ENCODE measurements at places on chromosomes 1 and 21.

- no peak for DNase-seq
Observed at GRCh38 chr1:91217911-91218310, 186.7 kb downstream of the HFM1 start.

GRCh38 chr1:214563881-214564280, 12.5 kb upstream of the PTPN14 start:
- DNase-seq, result no peak

DNA sequence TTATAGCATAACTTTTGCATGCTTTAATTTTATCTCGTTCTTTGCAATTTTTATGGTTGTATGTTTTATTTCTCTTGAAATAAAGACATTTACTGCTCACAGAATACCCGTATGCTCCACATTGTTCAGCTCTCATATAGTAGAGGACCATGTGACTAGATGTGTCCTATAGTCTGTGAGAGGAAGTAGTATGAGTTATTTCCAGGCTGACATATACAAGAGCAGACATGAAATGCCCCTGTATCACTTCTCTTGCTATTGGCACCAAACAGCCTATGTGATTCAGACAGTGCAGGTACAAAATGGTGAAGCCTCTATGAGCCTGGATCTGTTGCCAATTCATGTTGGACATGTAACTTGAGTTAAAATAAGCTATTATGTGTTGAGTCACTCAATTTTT, 5.8 kb upstream of the FCRL5 start:
- DNase-seq, result no peak

GRCh38 chr21:17697473-17697872, 84.8 kb upstream of the BTG3 start:
- DNase-seq, result no peak

DNA sequence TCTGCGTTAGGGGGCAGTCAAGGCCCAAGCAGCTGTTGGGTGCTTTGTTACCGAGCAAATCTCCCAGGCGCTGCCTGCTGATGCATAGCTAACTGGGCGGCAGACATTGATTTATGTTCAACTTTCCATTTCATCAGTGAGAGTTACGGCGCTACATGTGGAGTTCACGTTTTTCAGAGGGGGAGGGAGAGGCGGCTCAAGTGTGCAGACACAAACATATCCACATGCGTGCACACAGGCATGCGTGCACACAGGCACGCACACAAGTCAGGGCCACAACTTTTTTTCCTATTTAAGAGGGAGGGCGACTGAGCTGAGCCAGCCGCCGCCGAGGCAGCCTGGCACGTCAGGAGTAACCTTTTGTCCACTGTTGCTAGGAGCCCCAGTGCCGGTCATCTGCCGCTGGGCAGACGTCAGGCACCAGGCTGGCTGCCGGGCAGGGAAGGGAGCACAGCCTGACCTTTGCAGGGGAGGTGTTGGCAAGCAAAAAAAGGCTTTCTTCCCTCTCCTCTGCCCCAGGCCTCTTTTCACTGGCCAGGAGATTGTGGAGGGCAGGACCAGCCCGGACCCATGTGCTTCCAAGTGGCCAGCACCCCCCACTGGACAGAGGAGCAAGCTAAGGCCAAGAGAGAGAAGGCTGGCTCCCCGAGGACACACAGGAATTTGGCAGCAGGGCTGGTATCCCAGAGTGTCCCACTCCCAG, 73.3 kb downstream of the MRPL37 start:
- DNase-seq, result peak; percentile 72

DNA sequence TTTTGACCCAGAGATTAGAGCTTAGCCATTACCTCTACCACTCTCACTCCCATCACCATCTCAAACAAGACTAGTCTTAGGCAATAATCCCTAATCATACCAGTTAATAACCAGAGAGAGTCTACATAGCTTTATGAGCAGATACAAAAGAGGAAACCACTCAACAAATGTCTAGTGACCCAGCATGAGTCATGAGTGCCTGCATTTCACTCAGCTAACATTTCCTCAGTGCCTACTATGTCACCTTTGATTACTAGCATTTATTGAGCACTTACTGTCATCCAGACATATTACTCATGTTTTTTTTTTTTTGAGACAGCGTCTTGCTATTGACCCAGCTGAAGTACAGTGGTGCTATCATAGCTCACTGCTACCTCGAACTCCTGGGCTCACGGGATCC, 35.9 kb upstream of the GALNT2 start:
- DNase-seq, result no peak

DNA sequence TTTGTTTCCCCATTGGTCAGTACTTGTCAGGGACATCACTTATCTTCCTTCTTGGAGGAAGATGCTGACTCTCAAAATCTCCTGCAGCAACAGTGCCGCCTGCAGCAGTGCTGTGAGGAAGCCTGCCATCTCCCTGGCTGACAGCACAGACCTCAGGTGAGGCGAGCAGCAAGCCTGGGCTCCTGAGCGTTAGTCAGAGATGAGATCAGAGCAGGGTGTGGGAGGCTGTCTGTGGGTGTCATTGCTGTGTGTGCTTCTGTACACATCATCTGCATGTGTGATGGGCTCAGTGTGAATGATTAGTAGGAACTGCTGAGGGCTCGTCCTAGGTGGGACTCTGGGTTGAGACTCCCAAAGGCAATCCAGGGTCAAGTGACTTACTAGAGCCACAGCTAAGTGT, 6.1 kb downstream of the STRIP1 start:
- no peak for DNase-seq

DNA sequence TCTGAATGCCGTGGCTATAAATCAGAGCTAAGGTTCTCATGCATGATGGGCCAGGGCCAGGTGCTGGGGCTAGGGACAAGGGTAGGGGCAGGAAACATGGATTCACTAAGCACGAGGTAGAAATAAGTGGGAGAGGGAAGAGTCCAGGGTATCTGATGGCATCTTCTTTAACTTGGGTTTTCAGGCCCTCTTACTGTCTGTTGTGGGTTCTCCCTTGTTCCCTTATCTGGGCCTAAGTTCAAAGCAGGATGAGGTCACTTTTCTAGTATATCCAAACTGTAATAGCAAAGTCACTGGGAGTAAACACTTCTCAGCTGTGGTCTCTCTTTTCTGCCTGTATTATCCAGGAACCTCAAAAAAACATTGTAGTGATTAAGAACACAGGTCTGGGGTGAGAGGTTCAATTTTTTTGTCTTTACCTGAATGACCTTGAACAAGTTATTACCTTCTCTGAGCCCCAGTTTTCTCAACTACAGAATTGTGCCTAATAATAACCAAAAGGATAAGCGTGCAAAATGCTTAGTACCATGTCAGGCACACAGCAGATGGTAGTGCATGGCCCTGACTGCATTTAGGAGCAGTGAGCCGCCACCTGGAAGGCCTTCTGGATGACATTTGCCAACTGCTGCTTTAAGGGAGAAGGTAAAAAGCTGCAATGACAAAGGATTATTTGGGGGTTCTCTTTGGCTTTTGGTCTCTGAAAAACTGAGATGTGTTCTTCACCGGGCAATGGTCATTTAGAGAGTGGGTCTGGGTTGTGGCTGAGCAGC, 53.6 kb upstream of the A3GALT2 start:
- DNase-seq, result peak; percentile 81

DNA sequence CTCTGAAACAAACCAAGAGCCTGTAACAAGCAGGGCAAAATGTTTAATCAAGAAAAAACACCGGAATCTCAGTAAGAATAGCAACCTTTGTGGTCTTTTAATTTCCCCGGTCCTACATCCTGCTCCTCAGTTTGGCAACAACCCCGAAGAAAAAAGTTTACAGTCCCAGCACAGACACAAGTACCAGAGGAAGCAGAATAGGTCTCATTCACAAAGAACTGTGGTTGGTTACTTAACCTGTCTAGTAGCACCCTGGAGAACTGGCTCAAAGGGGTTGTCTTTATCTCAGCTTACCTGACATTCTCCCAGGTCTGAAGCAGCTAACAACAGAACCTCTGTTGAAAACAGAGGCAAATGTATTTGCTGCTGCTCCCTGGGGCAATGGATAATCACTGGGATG, 399.3 kb downstream of the AJAP1 start:
- DNase-seq, result no peak

- no peak for DNase-seq
Observed at GRCh38 chr1:61591351-61591750, 133.6 kb downstream of the TM2D1 start.

DNA sequence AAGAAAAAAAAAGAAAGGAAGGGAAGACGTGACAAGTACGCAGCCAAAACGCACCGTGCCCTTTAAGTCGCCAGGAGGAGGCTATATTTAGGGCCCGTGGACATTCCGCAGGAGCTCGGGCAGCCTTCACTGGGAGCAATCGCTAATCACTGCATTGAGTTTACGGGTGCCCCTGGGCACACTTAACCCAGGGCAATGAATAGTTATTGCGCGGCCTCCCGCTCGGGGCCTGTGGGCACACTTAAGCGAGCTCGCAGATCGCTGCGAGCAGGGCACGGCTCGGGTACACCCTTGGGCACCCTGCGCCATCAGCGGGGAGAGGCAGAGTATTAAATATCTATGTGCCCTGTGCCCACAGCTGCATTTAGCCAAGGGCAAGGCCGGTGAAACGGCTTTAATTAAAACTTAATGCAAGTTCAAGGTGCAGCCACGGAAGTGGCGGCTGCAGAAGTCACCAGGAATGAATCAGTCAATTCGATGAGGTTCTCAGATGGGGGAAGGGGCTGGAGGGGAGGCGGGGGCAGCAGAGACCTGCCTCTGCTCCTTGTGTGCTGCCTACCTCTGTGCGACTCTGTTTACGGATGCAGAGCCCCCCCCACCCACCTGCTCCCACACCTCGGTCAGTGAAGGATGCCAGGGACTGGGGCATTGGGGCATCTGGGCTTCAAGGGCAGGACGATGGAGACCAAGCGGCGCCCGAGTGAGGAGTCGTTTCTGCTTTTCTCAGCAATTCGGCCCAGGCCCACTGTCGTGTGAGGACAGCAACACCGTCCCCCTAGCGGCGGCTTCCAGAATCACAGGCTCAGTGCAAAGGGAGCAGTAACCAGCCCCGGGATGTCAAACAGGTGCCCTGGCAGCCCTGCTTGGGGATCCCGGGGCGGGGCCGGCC, 51.8 kb upstream of the TARDBP start:
- peak; percentile 70 for DNase-seq

DNA sequence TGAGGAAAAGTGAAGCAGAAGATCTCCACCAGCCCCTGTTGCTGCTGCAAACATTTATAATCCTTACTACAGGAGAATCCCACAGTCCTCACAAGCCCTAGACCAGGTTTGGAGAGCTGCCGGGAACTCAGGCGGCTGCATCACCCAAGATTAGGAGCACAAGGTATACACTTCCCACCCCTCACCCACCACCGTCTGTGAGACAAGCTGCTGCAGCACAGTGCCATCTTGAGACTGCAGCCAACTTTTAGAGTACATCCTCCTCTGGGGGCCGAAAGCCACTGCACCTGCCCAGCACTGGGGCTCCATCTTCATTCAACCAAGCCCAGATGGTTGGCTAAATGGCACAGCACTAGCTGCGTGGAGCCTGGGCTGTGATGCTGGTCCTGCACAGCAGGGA, 13.8 kb downstream of the OLFML3 start:
- DNase-seq, result peak; percentile 48

DNA sequence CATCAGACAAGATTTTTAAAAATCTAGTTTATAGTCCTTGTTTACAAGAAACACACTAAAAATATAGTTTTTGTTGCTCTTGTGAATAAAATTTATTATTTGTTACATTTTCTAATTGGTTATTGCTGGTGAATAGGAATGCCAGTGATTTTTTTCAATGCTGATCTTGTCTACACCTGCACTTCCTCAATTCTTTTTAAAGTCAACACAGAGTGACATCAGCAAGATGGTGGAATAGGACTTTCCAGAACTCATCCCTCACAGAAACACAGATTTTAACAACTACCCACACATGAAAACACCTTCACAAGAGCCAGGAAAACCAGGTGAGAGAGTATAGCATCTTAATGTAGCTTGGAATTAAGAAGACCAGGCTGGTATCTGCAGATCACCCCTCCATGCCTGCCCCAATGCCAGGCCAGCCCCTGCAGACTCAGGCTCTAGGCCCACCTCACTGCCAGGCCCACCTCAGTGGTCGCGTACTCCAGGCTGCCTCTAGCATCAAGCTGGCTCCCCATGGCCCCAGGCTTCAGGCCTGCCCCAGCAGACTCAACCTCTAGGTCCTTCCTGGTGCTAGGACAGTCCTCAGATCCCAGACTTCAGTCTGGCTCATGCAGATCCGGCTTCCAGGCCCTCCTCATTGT, 117.6 kb downstream of the WDR3 start:
- no peak for DNase-seq

GRCh38 chr1:201503397-201504176, 3.3 kb downstream of the CSRP1 start:
- no peak for DNase-seq

DNA sequence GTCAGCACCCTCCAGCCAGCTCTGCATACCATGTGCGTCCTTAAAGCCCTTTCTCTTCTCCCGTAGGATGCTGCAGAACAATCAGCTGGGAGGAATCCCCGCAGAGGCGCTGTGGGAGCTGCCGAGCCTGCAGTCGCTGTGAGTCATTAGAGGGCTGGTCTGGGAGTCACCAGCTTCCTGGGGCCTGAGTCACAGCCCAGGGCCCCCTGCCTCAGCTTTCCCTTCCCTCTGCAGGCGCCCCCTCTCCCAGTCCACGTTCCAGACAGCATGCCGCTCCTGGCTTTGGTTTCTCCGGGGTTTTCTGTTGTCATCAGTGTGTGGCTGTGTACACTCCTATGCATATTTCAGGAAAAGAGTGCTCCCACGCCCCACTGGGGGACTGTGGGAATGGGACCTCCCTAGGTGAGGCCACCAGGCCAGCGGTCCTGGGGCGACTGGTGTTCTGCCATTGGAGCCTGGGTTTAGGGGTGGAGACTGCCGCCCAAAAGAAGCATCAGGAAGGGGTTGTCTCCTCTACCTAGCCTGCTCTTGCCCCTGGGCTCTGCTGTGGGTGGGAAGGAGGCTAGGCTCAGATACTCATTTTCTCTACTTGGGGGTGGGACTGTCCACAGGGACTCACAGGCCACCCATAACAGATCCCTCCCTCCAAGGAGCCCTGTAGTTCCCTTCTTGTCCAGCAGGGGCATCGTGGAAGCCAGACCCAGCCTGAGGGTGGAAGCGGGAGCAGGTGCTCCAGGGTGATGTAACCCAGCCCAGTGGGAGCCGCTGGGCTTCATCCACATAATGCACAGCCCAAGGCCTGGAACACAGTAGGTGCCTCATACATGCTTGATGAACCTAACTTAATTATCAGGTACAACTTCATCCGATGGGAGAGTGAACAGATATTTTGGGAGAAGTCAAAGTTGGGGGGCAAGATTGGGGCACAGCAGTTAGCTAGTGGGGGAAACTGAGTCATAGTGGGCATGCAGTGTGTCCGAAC, 42.5 kb downstream of the LGR6 start:
- DNase-seq, result peak; percentile 38

GRCh38 chr1:118366286-118366685, 181.3 kb upstream of the SPAG17 start:
- no peak for DNase-seq

DNA sequence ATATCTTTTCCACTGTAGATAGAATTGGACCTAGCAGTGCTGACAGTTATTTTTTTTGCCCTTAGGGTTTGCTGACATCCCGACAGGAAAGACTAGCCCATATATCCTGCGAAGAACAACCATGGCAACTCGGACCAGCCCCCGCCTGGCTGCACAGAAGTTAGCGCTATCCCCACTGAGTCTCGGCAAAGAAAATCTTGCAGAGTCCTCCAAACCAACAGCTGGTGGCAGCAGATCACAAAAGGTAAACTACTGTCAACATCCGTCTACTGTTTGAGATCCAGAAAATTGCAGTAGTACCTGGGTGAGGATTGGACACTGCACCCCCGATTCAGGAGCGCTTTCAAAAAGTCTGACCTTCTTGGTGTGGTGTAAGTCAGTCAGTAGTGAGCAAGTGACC, 55.8 kb downstream of the CENPF start:
- DNase-seq, result peak; percentile 10

- peak; percentile 23 for DNase-seq
Observed at GRCh38 chr1:160416369-160416768, 16.0 kb downstream of the VANGL2 start.
